DND-41 (cell line): ENCODE measurements at places on chromosomes 12 and 14.
A peak's percentile ranks its signal among the peaks of the same experiment; 100 is the strongest.

GRCh38 chr12:32252199-32253073, 145.8 kb downstream of the BICD1 start:
- DNase-seq: no peak

DNA sequence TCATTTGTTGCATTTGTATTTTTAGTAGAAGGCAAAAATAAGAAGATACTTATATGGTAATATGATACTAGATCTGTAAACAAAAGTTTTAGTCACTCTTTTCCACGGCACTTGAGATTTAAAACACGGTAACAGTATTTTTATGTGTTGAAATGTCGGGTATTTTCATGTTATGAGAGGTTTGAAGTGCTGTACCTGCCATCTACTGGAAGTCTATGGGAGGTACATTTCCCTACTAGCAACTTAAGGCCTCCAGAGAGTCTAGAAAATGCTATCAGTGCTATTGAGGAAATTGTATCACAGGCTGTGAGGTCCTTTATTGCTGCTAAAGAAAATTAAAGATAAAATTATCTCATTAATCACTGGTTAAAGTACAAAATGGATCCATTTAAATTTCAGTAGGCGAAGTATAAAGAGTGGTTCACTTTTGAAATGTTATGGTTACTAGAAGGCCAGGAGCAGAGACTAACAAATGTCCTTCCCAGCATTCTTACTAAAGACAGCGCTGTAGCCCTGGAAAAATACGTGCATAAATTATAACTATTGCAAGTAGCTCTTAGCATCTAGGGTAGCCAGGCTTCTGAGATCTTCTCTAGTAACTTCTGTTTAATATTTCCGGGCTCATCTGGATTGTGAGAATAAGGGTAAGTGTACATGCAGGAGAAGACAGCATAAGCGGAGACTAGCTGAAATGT, 77.6 kb upstream of the PRKD1 start:
- DNase-seq: no peak

DNA sequence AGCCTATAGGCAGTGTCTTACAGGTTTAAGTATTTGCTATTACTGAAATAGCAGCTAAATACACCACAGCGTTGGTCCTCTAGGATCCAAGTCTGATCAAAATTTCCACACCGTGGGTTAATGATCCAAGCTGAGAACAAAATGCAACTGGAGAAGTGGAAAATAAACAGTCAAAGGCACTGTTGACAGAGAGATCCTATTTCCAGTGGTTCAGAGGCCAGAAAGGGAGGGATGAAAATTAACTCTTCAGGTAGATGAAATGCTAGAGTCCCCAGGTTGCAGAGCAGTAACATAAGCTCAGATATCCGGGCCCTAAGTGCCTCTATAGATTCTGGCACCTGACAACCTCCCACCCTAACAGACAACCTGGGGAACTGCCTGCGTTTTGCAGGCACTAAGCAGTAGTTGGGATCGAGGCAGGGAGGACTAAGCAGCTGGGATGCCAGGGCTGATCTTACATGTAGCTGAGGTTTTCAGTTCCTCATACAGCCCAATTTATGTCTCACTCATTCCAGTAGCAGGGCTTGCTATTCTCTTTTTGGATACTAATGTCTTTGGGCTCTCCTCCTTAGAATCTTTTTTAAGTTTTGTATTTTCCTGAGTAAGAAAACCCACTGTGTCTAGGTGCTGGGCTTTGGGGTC, 42.7 kb upstream of the CRACR2A start:
- DNase-seq: no peak

- peak; percentile 79 for DNase-seq
These were observed 16.0 kb downstream of the FIGNL2 start for GRCh38 chr12:51832354-51833107.

GRCh38 chr14:100049220-100049619, 16.0 kb upstream of the EVL start:
- DNase-seq: no peak

GRCh38 chr12:79397609-79398008, 293.2 kb downstream of the PAWR start:
- no peak for DNase-seq

DNA sequence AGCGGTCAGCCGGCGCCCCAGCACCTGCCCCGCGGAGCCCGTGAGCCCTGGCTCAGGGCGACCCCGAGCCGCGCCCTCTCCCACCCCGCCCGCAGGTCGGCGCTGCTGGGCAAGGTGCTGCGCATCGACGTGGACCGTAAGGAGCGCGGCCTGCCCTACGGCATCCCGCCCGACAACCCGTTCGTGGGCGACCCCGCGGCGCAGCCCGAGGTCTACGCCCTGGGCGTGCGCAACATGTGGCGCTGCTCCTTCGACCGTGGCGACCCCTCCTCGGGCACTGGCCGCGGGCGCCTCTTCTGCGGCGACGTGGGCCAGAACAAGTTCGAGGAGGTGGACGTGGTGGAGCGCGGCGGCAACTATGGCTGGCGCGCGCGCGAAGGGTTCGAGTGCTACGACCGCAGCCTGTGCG, 14.4 kb downstream of the HHIPL1 start:
- DNase-seq: no peak

- no peak for DNase-seq
These were observed 4.1 kb downstream of the PELI2 start for GRCh38 chr14:56122301-56122700.

DNA sequence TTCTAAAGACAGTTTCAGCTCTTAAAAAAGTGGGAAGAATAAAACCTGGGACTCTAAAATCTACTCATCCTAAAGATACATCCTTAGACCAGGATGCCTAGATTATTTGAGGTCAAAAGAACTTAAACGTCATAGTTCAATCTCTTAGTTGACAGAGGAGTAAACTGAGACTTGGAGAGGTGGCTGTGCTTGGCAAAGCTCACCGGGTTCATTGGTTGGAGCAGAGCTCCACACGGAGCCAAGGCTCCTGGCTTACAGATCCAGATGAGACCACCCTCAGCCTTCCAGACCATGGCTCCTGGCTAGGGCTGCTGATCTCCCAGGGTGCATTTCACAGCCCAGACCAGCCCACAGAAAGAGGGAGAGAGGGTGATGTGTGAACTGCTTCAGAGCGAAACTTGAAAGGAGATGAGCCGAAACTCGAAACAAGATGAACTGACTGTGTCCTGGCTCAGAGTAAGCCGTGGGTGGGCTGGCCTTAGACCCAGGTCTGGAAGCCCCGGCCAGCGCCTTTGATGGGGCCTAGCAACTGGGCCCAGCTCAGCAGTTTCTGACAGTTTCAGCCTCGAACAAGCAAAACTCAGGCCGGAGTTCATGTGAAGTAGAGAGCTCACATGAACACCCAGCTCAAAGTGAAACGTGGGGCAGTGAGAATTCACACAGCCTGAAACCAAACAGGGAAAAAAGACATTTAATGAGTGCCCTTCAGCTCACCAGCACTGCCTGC, 1044.8 kb downstream of the BCL11B start:
- DNase-seq: no peak

DNA sequence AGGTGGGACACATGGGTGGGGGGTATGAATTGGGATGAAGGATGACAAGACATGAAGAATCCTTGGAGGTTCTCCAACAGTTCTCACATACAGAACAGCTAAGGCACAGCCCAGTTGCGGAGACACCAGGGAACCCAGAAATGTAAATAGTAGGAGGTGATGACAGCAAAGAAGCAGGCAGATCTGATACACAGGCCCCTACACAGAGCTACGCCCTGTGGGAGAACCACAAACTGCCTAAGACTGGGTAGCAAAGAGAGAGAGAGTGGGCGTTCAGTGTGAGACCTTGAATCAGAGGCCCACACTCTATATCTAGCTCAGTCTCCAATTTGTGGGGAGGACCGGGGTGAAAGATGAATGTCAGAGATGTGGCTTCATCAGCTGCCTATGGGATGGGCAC, 9.5 kb upstream of the NUMB start:
- no peak for DNase-seq

DNA sequence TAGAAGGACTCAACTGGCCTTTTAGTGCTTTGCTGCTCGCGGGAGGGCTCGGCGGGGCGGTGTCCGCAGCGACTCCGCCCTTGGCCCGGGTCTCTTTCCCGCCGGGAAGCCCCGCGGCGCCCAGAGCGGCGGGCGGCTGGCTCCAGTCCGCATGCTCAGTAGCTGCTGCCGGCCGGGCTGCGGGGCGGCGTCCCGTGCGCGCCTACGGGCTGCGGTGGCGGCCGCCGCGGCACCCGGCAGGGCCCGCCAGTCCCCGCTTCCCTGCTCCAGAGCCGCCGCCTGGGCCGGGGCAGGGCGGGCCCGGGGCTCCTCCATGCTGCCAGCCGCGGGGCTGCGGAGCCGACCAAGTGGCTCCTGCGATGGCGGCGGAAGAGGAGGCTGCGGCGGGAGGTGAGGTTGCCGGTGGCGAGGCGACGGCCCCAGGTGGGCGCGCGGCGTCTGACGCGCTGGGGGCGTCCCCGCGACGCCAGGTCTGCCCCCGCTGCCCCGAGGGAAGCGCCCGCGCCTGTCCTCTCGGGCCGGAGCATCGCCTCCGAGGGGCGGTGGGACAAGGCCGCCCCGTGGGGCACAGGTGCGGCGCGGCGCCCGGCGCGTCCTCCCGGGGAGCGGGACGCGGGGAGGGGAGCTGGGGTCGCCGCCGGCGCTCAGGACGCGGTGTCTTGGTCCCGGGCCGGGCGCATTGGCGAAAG, at the start of gene BMAL2:
TSS of gene BMAL2 (plus strand) at position 123 of the 689 bp plus-strand sequence. CDS start at position 360, 237 bp downstream.
- peak; percentile 41 for DNase-seq

DNA sequence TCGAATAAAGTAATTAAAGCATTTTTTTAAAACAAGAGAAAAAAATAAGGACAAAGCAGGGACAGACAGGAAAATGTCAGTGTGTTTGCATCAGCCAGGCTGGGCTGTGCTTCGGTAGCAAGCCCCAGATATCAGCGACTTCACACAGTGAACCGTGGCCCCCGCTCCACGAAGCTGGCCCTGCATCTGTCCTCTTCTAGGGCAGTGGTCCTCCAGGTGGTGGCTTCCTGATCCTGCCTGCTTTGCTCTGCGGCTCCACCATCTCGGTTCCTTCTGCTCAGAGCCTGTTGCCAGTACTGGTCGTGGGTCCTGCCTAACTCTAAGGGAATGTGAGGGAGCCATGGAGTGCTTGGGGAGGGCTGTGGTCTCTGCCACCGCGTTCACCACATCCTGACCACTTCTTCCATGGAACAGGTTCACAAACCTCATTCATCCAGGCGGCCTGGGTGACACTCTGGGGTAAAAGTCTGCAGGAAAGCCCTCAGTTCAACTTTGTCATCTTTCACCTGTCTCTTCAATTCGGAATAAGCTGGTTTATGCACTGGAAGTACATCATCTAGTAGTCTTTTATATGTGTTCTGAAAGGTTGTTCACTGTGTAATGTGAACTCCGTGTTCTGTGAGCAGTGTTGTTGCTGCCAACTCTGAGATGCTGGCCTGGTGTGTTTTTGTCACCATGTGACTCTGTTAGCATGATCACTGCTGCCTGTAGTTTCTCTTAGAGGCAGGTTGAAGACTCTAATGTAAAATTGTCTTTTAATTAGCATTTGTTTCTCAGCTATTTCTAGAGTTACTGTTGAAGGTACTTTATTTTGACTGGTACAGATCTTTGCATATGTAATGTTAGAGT, 47.9 kb downstream of the ANKRD9 start:
- DNase-seq: peak; percentile 21

- no peak for DNase-seq
These were observed 3.9 kb downstream of the HEBP1 start for GRCh38 chr12:12996209-12996608.

DNA sequence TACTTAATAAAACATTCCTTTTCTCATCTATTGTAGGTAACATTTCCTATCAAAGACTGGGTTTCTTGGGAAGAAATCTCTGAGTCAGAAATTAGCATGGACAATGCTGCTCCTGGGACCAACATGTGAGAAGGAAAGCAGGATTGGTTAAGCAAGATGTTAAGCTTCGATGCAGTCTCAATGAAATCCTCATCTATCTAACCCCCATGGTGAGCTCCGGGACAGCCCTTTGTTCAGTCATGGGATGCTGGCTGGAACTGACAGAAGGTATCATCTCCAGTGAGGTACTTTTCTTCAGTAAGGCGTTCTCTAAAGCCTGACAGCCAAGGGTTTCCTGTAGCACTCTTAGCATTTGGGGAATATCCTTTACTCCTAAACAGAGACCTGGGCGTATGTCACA, 82.8 kb upstream of the SINHCAF start:
- DNase-seq: no peak

- DNase-seq: no peak
These were observed 36.2 kb downstream of the BCL11B start for GRCh38 chr14:99235582-99236320.

GRCh38 chr14:92607702-92608429, 94.3 kb downstream of the RIN3 start:
- no peak for DNase-seq

- DNase-seq: no peak
These were observed 69.3 kb downstream of the SLC35F4 start for GRCh38 chr14:57796556-57796955.

- no peak for DNase-seq
These were observed 38.8 kb downstream of the CACNA2D4 start for GRCh38 chr12:1879633-1880032.

DNA sequence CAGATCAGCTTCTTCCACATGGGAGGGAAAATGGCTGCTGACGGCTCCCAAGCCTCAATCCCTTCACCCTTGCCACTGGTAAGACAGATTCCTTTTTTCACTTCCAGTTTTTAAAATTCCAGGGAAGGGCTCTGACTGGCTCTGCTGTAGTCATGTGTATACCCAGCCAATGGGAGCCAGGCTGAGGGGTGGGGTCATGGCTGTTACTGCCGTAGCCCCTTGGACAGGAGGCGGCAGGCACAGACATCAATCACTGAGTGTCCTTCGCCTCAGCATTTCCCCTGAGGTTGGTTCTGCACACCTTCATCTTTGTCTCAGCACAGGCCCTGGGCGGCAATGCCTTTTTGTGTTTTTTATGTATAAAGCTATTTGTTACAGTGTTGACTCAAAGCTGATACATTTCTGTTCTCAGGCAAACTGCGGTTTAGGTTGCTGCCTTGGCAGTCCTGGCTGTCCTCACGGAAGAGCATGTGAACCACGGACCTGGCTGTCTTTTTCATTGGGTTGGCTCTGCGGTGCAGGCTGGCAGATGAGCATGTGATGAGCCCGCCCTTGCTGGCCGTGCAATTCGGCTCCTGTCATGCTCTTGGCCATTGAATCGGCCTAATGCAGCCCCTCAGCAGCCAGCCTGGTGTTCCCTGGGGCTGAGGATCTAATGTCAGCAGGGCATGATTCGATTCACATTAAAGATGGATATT, 74.3 kb downstream of the PPM1A start:
- DNase-seq: no peak

- peak; percentile 57 for DNase-seq
These were observed 43.1 kb downstream of the LLPH start for GRCh38 chr12:66087365-66087943.

GRCh38 chr12:11745113-11745512, 95.6 kb downstream of the ETV6 start:
- no peak for DNase-seq

DNA sequence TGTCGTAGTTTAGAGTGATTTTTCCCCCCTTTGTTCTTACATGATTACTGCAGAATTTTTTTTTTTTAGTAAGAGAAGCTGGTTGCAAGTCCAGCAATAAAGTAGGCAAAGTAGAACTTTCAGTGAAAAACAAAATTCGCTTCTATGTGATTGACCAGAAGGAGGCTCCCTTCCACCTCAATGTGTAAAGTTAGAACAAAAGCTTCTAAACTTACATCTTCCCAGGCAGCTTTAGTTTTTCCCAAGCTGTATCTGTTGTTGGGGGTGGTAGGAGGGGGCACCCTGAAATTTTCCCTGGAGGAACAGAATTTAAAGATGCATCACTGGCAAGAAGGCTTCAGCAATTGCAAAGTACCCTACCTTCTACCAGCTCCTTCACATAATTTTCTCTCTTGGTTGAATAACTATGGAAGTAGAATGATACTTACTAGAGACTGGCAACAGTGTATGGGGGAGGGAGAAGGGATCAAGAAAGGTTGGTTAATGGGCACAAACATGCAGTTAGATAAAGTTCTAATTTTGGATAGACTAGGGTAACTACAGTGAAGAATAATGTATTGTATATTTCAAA, 87.3 kb upstream of the E2F7 start:
- no peak for DNase-seq
